ENCODE measurements at places on chromosomes 6 and 20. TPM values are rescaled to one million over a fixed set of nuclear protein-coding genes. Genes with fewer than 3 reads are reported as not detected.

DNA sequence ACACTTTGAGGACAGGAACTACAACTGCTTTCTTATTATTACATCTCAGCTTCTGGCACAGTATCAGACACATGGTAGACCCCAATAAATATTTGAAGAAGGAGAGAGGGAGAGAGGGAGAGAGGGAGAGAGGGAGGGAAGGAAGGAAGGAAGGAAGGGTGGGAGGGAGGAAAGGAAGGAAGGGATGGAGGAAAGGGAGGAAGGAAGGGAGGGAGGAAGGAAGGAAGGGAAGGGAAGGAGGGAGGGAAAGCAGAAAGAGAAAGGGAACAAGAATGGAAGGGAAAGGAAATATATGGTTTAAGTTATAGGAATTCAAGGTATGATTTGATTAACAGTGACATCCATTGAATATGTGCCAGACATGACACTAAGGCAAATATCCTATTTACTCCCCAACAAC, 402.1 kb downstream of the KIF16B start:
- no peak overlapping the region for H3K4me3 ChIP-seq
- no peaks in the 10 kb centered on the region for H3K36me3 ChIP-seq
- no peak for DNase-seq

- peak overlapping the region; percentile 46 for H3K27ac ChIP-seq
- H3K36me3 ChIP-seq: no peaks in the 10 kb centered on the region
- no peaks in the 10 kb centered on the region for H3K27me3 ChIP-seq
- H3K4me3 ChIP-seq: no peak overlapping the region
Measured at GRCh38 chr6:151682251-151682650, 125.2 kb upstream of the ESR1 start.

DNA sequence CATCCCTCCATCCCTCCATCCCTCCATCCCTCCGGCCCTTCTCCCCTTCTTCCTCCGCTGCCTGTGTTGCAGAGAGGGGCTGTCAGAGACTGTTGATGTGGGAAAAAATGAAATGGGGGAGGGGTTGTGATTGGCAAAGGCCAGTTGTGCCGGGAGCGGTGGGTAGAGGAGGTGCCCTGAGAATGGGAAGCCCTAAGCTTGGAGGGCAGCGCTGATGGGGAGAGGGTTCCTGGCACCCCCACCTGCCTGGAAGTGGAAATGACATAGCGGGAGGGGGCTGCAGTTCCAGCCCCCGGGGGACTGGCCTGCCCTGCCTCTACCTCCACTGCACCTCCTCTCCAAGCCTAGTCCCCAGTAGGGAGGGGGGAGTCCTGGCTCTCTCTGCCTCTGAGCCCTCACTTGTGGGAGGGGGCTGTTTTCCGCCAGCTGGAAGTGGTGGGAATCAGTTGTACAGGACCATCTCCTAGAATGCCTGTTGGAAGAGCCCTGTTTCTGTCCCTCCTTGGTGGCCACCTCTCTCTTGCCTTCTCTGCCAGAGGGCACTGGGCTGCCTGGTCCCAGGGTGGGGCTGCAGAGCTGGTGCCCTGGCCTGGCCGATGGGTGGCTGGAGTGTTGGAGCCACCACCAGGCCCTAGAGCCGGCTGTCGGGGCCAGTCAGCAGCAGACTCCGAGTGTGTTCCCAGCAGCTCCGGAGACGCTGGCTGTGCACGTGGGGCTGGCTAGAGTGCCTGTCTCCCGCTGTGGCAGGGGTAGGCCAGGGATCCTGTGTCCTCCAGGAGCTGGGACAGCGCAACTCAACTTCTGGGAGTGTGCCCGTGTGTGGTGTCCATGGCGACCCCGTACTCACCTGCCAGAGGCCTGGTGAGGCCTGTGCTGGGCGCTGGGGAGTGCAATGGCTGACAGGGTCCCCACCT, 1.5 kb downstream of the DLGAP4 start:
- H3K4me3 ChIP-seq: no peak overlapping the region
- peaks cover 64% of the 10 kb centered on the region for H3K27me3 ChIP-seq
- H3K4me1 ChIP-seq: peaks cover 4% of the 10 kb centered on the region
- DNase-seq: no peak

DNA sequence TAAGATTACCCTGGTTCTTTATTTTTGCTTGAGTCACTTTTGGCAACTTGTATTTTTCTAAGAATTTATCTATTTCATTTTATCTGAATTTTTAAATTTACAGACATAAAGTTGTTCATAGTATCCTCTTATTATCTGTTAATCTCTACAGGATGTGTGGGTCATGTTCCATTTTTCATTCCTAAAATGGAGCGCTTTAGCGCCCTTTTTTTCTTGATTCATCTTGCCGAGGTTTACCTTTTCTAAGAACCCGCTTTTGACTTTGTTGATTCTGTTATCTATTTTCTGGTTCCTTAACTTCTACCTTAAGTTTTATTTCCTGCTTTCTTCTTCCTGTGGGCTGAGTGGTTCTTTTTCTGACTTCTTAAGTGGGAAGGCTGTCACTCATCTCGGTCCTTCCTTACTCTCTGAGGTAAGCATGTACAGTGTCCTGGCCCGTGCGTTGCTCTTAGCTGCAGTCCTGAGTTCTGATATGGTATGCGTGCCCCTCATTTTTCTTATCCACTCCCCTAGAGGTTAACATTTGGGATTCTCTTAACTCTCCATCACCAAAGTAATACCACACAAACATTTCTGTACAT, 399.8 kb downstream of the CDC5L start:
- no peaks in the 10 kb centered on the region for H3K36me3 ChIP-seq
- no peak overlapping the region for H3K4me3 ChIP-seq
- DNase-seq: no peak

- no peaks in the 10 kb centered on the region for H3K4me1 ChIP-seq
- no peak overlapping the region for H3K4me3 ChIP-seq
- no peaks in the 10 kb centered on the region for H3K36me3 ChIP-seq
Measured at GRCh38 chr6:73032586-73032985, 192.7 kb downstream of the KHDC1L start.

DNA sequence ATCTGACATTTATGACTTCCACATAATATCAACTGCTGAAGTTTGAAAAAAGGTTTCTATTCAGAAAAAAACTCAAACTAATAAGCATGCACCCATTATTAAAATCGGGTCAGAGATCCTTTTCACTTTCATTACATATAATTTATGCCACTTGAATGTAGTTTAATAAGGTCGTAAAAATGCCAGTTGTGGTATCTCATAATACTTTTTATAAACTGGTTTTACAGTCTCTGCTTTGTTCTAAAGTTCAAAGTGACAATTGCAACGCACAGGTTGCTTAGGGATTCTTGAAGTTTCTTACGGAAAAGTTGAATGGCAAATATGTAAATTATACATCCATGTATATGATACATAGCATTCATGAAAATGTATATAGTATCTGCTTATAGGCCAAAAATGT, 229.4 kb upstream of the CEP162 start:
- no peak overlapping the region for H3K27ac ChIP-seq
- H3K36me3 ChIP-seq: no peaks in the 10 kb centered on the region
- no peak for DNase-seq
- no peaks in the 10 kb centered on the region for H3K4me1 ChIP-seq

DNA sequence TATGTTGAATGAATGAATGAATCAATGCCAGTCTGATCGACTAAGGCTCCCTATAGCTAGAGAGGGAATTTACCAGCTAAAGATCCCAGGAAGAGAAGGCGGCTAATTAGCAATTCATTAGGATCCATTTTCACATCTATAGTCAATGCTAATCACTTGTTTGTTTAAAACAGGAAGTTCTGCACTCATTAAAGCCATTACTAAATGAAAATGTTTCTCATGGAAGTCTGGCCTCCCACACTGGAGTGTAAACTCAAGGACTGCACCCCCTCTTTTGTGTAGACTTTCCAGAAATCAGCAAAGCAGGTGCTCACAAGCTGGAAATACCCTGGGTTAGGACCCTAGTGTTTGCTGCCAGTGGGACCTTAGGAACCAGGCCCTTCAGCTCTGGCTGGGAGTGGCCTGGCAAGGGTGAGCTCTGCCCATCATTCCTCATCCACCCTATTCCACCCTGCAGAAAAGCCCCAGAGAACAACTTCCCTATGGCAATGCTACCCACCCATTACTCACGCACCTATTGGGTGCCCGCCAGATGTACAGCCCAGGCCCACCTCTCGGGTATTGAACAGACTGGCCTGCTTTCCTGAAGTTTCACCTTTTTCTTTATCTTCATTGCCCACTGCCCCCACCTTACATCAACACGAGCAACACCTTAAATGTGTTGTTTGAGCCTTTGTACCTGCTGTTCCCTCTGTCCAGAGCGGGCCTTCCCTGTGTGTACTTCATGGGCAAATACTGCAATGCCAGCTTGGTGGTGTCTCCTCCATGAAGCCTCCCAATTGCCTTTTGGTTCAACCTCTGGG, 60.8 kb downstream of the TTI1 start:
- H3K27ac ChIP-seq: no peak overlapping the region
- no peaks in the 10 kb centered on the region for H3K4me1 ChIP-seq
- no peaks in the 10 kb centered on the region for H3K27me3 ChIP-seq
- no peak overlapping the region for H3K4me3 ChIP-seq
- no peaks in the 10 kb centered on the region for H3K36me3 ChIP-seq

The MRPL2 gene
- total RNA-seq: 64.9 TPM

The DUSP15 gene
- not detected for total RNA-seq

The FGD2 gene
- 0.39 TPM for total RNA-seq

The MYLK2 gene
- 255 TPM for total RNA-seq

The TMEM74B gene
- not detected for total RNA-seq

All from gastrocnemius medialis (tissue), 4 donors.